ENCODE measurements at places on chromosomes 6 and 20.

GRCh38 chr6:156890627-156891314, 113.6 kb downstream of the ARID1B start:
- DNase-seq = peak; percentile 16

- DNase-seq = no peak
Measured at GRCh38 chr6:42078386-42078785, 28.1 kb downstream of the TAF8 start.

GRCh38 chr6:167324111-167324510, 775 bp upstream of the TTLL2 start:
- no peak for DNase-seq

DNA sequence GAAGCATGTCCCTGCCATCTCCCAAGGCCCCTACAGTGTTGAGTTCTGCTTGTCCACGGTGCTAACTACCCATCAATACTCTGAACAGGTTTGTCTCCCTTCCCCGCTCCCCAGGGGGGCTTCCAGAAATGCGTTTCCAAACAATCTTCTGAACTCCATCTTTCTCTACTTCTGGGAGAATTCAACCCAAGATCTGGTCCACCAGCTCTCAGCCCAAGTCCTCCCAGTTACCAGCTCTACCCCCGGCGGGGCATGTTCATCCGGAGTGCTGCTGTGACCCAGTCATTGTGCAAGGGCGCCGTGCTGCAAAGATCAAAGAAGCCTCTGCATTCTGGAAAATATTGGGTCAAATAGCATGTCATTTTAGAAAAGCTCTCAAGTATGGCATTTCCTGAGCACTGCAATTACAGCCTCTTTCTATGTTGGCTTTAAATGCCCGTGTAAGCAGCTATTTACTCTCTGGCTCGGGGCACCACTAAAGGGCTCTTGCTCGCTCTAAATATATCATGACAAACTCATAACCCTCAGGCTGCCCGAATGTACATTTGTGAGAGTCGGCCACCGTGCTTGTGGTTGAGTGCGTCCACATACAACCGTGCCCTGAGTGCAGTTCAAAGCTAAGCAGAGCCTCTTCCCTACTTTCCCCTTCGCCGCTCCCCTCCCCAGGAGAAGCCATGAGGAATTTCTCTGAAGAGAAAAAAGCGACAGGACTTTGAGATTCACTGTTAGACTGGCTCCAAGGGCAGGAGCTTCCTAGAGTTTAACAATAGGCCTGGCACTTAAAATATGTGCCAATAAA, 71.6 kb downstream of the BANF2 start:
- no peak for DNase-seq

- peak; percentile 94 for DNase-seq
Measured at GRCh38 chr6:74606582-74607071, 599.2 kb downstream of the COL12A1 start.

GRCh38 chr6:136955123-136955522, 33.0 kb downstream of the SLC35D3 start:
- DNase-seq = no peak

Measured in cardiac fibroblast (primary cell).